ENCODE measurements at places on chromosomes 6 and 20. TPM values are rescaled to one million over a fixed set of nuclear protein-coding genes. Genes with fewer than 3 reads are reported as not detected.

DNA sequence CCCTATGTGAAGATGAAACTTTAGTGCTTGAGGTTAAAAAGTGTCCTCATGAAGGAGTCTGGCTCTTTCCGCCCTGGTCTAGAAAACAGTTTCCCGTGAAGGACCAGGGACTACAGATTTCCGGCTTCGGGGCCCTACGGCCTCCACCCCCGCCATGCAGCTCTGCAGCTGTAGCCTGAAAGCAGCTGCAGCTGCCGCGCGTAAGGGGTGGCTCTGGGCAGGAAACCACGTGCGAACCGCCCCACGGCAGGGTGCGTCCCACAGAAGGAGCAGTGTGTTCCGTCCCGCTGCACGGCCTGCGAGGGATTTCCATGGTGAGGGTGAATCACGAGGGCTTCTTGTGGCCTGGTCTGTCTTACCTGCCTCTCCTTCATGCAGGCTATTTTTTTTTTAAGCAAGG, 117.0 kb downstream of the ERMARD start:
- ATAC-seq, result peak; percentile 42

DNA sequence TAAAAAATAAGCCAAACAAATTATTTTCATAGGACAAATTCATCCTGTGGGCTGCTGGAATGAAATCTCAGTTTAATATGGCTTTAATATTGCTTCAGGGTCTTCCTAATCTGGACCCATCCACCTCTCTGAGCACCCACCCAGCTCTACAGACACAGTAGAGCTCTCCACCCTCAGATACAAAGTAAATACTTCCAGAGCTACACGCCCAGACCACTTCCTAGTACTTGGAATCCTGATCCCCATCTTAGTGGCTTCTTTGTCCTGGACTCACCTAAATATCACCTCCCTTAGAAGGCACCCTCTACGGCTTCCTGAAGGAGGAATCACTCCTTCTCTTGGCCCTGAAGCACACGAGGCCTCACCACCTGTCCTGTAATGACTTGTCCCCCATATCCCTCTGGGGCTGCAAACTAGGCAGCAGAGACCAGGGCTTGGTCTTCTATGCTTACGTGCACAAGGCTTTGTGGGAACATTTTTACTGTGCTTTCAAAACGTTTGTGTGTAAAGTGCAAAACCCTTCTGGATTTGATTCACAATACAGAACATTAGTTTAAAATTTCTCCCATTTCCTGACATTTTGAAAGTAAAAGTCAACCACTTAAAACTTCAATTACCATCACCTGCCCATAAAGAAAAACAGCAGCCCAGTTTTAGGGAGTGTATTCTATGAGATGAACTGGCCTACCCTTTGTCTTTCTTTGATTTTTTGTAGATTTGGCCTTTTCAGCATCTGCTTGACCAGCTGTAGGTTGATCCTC, 2.4 kb downstream of the CTCFL start:
- ATAC-seq, result peak; percentile 90

DNA sequence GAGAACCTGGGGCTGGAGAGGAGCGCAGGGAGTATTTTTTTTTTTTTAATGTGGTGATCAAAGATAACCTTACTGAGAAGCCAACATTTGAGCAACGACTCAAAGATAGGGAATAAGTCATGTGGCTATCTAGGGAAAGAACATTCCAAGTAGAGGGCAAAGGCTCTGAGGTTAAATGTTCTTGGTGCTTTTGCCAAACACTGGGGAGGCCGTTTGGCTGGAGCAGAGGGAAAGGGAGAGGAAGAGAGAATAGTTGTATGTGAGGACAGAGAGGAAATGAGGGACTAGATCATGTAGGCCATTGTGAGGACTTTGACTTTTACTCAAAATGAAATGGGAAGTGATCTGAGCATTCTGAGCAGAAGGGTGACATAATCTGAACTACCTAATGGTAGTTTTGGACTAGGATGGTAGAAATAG, 27.8 kb downstream of the ACSS2 start:
- ATAC-seq, result no peak

DNA sequence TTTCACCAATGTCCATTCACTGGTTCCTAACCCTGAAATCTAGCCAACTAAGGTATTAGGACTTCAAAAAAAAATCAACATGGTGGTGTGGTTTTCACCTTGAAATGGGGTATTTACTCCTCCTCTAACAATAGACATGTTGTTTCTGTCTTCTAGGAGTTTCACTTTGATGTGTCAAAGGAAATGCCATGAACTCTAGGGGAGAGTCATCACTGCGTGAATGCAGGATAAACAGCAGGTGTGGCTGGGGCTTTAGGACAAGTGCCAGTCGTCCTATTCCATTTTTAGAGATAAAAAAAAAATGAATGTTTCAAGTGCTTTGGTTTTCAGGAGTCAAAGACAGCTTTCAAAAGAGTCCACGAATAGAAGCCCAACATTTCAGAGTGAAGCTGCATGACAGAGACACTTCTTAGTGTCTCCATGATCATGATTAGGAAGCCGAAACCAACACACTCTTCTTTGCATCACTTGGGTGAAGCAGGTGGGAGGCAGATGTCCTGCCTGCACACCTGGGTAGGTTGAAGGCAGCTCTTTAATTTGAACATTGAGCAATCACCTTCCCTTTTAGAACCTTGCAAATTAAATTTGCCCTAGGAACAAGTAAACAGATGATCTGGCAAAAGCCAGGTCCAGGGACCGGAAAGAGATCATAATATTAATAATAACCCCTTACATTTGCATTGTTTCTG, 328.5 kb upstream of the PRDM1 start:
- ATAC-seq, result peak; percentile 97

ZC3H12D gene
- 254 TPM for total RNA-seq

ELOVL4 gene
- 3.4 TPM for total RNA-seq

SSR1 gene
- total RNA-seq, result 157 TPM

Data from activated T-helper 17 cell treated with anti-CD3 and anti-CD28 coated beads, Interleukin-2, amount 50 U/mL, for 72 hours (primary cell).